ENCODE measurements at places on chromosomes 5 and 9. TPM values are rescaled to one million over a fixed set of nuclear protein-coding genes. Genes with fewer than 3 reads are reported as not detected.

The PAEP gene
- not detected for total RNA-seq

The KLHL3 gene
- 9.2 TPM for total RNA-seq

The PCDHGA6 gene
- total RNA-seq = 0.08 TPM

The INSL4 gene
- not detected for total RNA-seq

The SPATA9 gene
- not detected for total RNA-seq

The BAAT gene
- 0.10 TPM for total RNA-seq

The MLLT3 gene
- 69.9 TPM for total RNA-seq

The EFNA5 gene
- total RNA-seq = not detected

GRCh38 chr9:5920860-5921328 is 30.2 kb downstream of the MLANA start:
- no peak for DNase-seq

GRCh38 chr5:132776131-132776937 is 705 bp downstream of the SEPTIN8 start:
- peak; percentile 8 for DNase-seq

DNA sequence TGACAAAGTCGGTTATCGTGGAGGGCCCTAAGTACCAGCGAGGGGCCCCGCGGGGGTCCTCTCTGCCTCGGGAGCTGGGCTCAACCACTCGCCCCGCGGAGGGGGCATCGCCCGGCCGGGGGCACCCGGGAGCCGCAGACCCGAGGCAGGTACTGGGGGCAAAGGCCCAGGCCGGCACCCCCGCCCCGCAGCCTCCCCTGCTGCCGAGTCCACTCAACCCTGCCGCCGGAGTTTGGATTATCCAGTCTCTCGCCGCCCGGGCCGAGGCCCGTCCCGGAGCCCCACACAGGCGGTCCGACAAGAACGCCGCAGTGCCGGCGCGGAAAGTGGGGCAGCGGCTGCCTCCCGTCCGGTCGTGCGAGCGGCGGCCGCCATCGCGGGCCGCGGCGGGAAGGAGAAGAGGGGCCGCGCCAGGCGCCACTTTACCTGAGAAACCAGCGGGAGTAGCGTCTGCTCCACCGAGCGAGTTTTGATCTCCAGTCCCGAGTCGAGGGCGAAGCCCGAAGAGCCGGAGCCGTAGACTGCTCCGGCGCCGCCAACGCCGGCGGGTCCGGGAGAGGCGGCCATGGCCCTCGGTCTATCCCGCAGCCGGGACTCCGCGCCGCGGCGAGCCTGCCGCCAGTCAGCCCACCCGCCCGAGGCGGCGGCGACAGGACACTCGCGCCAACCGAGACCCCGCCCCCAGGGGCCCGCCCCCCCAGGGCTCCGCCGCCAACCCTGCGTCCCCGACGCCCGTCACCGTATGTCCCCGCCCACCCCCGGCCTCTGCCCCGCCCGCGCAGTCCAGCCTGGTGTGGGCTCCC is at the start of gene CTNNAL1:
Gene CTNNAL1 (minus strand): TSS at position 624 of the 803 bp plus-strand sequence. CDS start 57 bp downstream, at position 567.
- DNase-seq = peak; percentile 87

DNA sequence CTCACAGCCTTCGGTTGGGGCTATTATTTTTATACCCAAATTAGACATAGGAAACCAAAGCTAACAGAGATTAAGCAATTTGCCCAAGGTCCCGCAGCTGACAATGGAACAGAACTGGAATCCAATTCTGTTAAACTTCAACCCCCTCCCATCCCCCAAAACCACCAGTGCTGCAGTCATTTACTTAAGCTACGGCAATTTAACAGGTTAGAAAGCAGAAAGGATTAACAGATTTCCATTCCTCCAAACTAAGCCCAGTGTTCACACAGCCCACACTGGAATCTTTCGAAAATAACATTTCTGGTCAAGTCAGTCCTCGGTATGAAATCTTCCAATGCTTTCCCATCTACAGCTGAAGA is 1023.1 kb upstream of the DMAC1 start:
- no peak for DNase-seq

DNA sequence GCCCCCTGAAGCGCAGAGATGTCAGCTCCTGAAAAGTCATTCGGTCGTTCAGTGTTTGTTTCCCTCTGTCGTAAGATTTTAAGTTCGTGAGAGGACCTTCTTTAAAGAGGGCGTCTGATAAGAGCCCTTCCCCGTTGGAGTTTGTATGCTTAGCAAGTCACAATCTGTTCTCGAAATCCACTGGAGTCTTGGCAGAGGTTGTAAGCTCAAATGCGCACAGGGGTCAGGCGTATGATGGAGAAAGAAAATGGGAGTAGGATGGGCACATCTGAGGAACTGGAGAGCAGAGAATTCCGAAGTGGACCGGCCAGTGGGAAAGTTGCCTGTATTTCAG is 710 bp downstream of the HSD17B4 start:
- DNase-seq = no peak

- DNase-seq = peak; percentile 23
Measured at GRCh38 chr9:121499427-121500164, at the start of gene GGTA1. Gene GGTA1, minus strand, starts transcription at chr9:121499844. Its CDS starts 31,922 bp downstream, at chr9:121467922.

- no peak for DNase-seq
Measured at GRCh38 chr5:149995385-149996204, 4.9 kb downstream of the TIGD6 start.

GRCh38 chr5:102856389-102856777 is 101.3 kb downstream of the PAM start:
- no peak for DNase-seq

- no peak for DNase-seq
Measured at GRCh38 chr5:132566657-132567056, 9.9 kb downstream of the RAD50 start.

DNA sequence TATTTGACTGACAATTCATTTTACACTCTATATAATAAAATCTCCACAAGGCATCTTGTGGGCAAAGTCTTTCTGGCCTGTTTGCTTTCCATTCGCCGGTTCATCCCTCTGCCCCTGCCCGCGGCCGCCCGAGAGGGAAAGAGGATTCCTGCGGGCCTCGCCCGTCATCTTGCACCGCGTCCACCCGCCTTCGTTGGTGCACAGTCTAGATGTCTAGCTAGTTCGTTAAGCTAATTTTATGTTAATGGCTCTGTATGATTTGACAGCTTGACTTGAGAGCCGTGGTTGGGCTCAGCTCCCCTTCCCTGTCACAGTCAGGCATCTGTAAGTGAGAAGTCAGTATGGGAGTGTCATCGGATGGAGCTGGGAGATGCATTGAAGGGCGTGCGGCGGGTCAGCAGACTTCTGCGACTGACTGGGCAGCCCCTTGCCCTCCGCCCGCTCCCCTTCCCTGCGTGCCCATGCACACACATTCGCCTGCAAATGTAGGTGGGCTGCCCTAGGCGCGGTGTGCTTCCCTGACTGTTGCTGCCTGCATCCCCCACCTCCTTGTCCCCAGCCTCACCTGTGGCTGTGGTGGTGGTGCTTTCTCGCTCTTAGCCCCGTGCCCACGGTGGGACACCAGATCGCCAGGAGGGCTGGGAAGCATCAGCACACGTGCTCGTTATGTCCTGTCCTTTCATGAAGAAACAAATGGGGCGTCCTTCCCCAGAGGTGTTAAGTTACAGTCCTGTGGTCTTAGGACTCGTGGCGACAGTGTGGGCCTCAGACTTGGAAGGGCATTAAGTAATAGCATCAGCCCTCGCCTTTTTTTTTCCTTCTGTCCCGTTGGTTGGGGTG is 25.9 kb upstream of the PRDM12 start:
- no peak for DNase-seq

- DNase-seq = peak; percentile 65
Measured at GRCh38 chr9:36728651-36729520, 156.2 kb downstream of the MELK start.

GRCh38 chr5:125894383-125894782 is 528.8 kb upstream of the GRAMD2B start:
- DNase-seq = no peak
